Activated T-cell treated with anti-CD3 and anti-CD28 coated beads, Interleukin-2, amount 50 U/mL, for 24 hours (primary cell): ENCODE measurements at places on chromosomes 13 and 19.
A peak's percentile ranks its signal among the peaks of the same experiment; 100 is the strongest.

DNA sequence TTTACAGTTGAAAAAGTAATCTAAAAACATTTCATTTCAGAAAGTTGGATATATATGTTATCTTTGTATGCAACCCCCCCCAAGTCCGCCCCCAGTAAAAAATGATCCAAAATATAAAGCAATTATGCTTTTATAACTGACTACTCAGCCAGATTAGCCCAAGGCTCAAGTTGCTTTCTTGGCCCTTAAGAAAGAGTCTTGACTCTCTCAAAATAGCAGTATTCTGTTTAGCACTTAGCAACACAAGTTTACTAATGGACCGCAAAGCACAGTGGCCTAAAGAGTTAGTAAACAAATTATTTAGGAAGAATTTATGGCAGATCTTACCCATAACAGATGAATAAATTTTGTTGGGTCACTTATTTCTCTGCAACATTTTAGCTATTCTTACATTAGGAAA is 86.9 kb downstream of the ELF1 start:
- DNase-seq: no peak
- peaks cover 84% of the 10 kb centered on the region for H3K36me3 ChIP-seq
- H3K27me3 ChIP-seq: no peaks in the 10 kb centered on the region
- H3K4me1 ChIP-seq: peaks cover 45% of the 10 kb centered on the region
- H3K4me3 ChIP-seq: no peak overlapping the region

DNA sequence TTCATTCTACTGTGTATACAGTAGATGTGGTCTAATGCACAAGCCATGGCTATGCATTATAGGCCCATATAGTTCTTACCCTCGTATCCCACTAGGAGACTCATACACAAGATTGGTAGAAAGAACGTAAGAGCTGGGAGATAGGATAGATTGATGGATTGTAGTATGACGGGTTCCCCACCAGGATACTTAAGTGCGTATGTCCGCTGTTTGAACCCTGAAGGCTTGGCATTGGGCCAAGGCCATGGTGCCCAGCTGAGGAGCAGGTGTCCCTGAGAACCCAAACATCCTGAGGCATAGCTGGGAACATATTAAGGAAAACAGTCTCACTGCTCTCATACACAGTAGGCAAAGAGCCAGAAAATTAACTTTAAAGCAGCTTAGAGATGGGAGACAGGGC is 617.5 kb upstream of the KLF12 start:
- no peak overlapping the region for H3K4me3 ChIP-seq
- no peaks in the 10 kb centered on the region for H3K4me1 ChIP-seq
- DNase-seq: no peak

- DNase-seq: peak; percentile 40
- peak overlapping the region; percentile 42 for H3K27ac ChIP-seq
- peak overlapping the region; percentile 2 for H3K4me3 ChIP-seq
- H3K27me3 ChIP-seq: no peaks in the 10 kb centered on the region
- peaks cover 4% of the 10 kb centered on the region for H3K36me3 ChIP-seq
- peaks cover 39% of the 10 kb centered on the region for H3K4me1 ChIP-seq
Measured at GRCh38 chr13:99418103-99418842, 83.0 kb upstream of the TM9SF2 start.

- H3K36me3 ChIP-seq: no peaks in the 10 kb centered on the region
- no peak overlapping the region for H3K4me3 ChIP-seq
- H3K27me3 ChIP-seq: peaks cover 21% of the 10 kb centered on the region
- no peaks in the 10 kb centered on the region for H3K4me1 ChIP-seq
- H3K27ac ChIP-seq: no peak overlapping the region
- DNase-seq: no peak
Measured at GRCh38 chr13:47038188-47038587, 141.3 kb upstream of the HTR2A start.

- DNase-seq: no peak
- peaks cover 13% of the 10 kb centered on the region for H3K4me1 ChIP-seq
- no peaks in the 10 kb centered on the region for H3K36me3 ChIP-seq
- peaks cover 26% of the 10 kb centered on the region for H3K27me3 ChIP-seq
Measured at GRCh38 chr19:16899566-16900075, 10.8 kb downstream of the F2RL3 start.

DNA sequence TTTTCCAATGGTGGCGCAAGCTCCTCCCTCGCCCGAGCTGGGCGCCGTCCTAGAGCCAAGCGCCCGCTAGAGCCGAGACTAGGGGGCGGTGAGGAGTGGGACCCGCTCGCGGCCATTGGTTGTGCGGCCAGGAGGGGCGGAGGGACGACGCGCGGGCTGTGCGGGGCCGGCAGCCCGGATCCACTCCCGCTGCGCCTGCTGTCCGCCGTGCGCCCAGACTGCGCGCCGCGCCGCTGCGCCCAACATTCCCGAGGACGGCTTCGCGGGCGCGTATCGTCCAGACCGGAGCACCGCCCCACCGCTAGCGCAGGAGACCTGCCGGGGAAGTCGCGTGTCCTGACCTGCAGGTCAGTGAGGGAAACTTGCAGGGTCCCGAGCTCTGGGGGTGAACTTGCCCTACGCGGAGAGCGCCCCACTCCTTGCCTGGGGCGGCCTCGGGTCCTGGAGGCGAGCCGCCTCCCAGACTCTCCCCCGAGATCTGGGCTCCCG is at the start of gene SERTM1:
SERTM1 (plus strand) TSS at position 183 of the 489 bp plus-strand sequence. CDS start 21,059 bp downstream, outside the sequence.
- H3K27me3 ChIP-seq: peaks cover 57% of the 10 kb centered on the region
- H3K27ac ChIP-seq: no peak within 1 kb of the TSS
- H3K4me1 ChIP-seq: no peaks in the 10 kb centered on the region
- no peak within 1 kb of the TSS for H3K4me3 ChIP-seq
- no peaks in the 10 kb centered on the region for H3K36me3 ChIP-seq
- DNase-seq: no peak

DNA sequence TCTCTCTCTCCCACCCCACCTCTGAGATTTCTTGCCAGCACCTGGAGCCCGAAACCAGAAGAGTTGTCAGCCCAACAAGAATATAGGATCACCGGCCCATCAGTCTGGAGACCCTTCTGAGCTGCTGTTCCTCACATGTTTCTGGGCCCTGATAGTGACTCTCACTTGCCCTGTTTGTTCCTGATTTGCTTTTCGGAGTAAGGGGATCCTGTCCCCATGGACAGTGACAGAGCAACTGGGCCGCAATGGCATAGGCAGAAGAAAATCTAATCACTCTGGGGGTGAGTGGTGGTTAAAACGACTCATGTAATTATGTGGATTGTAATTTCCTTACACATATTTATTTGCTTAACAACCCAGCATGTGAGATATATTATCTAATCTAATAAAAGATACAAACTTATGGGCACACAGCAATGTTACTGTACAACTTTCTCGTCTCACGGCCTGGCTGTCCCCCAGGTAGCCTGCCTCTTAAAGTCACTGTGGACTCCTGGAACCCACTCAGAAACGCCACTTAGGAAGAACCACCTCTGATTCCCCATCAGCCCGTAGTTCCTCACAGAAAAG is 663 bp upstream of the SMAD9 start:
- DNase-seq: no peak
- peaks cover 73% of the 10 kb centered on the region for H3K27me3 ChIP-seq
- H3K4me1 ChIP-seq: peaks cover 8% of the 10 kb centered on the region
- H3K4me3 ChIP-seq: peak overlapping the region; percentile 49
- H3K36me3 ChIP-seq: no peaks in the 10 kb centered on the region
- H3K27ac ChIP-seq: no peak overlapping the region

DNA sequence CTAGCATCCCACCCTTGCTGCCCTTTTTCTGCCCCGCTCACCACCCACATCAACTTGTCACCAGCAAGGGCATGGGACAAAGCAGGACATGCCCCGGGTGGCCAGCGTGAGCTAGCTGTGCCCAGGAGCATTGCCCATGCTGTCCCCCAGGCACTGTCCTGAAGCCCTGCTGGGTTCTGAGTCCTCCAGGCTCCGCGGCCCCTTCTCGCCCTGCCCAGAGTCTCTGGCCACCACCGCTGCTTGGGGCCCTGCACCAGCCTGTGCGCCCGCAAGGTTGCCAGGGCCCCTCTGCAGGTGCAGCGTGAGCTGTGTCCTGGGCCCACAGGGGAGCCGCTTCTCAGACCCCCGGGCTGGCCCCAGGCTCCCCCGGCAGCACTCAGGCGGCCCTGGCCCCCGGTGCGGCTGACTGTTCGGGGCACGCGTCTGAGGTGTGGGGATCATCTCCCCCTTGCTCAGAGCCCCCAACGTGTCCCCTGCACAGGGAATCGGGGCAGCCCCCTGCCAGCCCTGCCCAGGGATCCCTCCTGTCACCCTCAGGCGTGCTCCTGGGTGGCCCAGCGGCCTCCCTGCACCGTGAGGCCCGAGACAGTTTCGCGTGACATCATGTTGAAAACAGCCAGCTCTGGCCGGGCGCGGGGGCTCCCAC is 4.1 kb downstream of the CSNK1G2 start:
- peaks cover 46% of the 10 kb centered on the region for H3K4me1 ChIP-seq
- peaks cover 24% of the 10 kb centered on the region for H3K36me3 ChIP-seq
- no peak for DNase-seq

- no peaks in the 10 kb centered on the region for H3K4me1 ChIP-seq
- no peak overlapping the region for H3K4me3 ChIP-seq
- no peak for DNase-seq
- no peak overlapping the region for H3K27ac ChIP-seq
Measured at GRCh38 chr13:74669149-74669548, 534.9 kb upstream of the KLF12 start.

DNA sequence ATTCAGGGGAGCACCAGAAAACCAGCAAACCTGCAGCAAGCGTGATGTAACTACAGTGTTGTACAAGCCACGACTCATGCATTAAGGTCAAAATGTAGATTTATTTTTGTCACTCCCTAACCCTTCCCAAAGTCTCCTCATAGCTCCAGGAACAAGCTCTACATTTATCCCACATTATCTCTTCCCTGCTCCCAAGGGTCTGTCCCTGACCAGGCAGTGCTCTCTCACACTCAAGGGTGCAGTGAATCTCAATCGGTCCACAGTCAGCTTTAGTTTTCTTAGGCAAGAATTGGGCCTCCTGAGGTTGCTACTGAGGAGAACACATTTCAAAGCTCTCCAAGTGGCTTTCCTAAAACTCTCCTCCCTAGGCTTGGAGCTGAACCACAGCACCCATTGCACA is 219.4 kb downstream of the NHLRC3 start:
- peaks cover 8% of the 10 kb centered on the region for H3K4me1 ChIP-seq
- H3K27ac ChIP-seq: no peak overlapping the region
- peaks cover 2% of the 10 kb centered on the region for H3K27me3 ChIP-seq
- no peaks in the 10 kb centered on the region for H3K36me3 ChIP-seq
- DNase-seq: no peak
- H3K4me3 ChIP-seq: no peak overlapping the region
